Activated CD4-positive, alpha-beta T cell treated with anti-CD3 and anti-CD28 coated beads, Interleukin-2, amount 50 U/mL, for 24 hours (primary cell): ENCODE measurements at places on chromosomes 4 and X.

DNA sequence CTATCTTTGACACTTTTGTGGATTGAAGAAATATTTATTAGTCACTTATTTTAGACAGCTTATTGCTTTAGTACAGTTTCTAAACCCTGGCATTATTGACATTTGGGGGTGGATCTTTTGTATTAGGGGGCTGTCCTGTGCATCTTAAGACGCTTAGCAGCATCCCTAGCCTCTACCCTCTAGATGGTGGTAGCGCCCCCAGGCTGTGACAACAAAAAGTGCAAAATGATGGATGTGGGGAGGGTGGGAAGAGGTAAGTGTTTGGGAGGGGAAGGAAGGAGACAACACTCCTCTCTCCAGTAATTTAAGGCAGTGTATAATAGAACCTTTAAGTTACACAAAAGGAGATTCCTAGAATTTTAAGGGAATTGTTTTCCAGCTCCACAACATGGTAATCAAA, 1210.6 kb downstream of the C4orf33 start:
- DNase-seq = no peak

GRCh38 chr4:102387552-102388150, 42.4 kb upstream of the SLC39A8 start:
- no peak for DNase-seq

DNA sequence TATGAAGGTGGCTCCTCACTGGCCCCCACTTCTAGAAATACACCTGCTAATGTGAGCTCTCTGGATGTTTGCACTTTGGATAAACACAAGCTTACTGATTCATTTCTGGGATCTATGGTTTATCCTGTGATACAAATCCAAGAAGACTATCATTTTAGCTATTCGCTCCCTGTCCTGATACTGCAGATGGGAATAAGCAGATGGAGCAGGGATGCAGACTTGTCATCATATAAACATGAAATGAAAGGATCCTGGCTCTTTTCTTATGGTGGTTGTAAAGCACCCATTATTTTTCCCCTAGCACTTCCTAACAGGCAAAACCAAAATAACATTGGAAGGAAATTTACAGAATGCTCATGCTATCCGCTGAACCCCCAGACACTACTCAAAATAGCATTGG, 162.9 kb upstream of the NOCT start:
- DNase-seq = no peak

- DNase-seq = no peak
Measured at GRCh38 chr4:31715302-31715701, 995.1 kb downstream of the PCDH7 start.

GRCh38 chrX:32370456-32371205, 840.7 kb downstream of the DMD start:
- DNase-seq = no peak

GRCh38 chrX:44223150-44223549, 120.3 kb downstream of the EFHC2 start:
- no peak for DNase-seq

DNA sequence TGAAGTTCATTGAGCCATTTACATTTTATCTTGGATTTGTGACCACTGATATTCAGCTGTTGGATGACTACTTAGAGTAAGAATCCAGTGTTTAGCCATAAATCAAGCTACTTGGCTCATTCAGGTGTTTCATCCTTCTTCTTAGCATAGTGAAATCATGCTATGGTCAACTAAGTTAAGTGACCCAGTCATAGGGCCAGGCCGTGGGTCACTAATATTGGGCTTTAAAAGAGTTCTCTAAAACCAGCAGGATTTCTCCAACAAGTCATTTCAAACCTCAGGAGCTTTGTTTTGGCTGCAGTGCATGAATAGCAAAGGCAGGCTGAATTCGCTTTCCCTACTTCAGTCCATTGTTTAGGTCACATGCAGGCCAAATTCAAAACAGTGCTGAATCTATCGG, 181.0 kb downstream of the MAML3 start:
- DNase-seq = no peak

GRCh38 chr4:124427095-124427767, 285.3 kb downstream of the ANKRD50 start:
- no peak for DNase-seq

GRCh38 chr4:47373174-47373573, 90.3 kb downstream of the COMMD8 start:
- DNase-seq = no peak

DNA sequence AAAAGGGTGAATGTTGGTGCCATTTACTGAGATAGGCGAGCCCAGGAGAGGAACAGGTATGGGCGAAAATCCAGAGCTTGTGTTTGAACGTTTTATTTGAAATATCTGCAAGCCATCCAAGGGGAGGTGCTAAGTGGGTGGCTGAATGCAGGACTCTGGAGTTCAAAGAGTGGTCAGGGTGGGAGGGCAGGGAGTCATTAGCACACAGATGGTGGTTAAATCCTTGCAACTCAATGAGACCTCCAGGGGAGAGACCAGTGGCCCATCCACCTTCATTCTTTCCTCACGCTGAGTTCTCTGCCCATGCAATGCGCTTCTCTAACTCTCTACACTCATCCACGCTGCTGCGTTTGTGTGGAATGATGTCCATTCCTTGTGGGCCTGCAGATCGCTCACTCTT, 101.1 kb downstream of the VCX3B start:
- DNase-seq = no peak

GRCh38 chrX:19683358-19683757, 168.1 kb upstream of the MAP3K15 start:
- DNase-seq = no peak

GRCh38 chrX:40209951-40210617, 112.3 kb upstream of the BCOR start:
- DNase-seq = no peak

- DNase-seq = no peak
Measured at GRCh38 chr4:120692964-120693363, 229.6 kb downstream of the PRDM5 start.

DNA sequence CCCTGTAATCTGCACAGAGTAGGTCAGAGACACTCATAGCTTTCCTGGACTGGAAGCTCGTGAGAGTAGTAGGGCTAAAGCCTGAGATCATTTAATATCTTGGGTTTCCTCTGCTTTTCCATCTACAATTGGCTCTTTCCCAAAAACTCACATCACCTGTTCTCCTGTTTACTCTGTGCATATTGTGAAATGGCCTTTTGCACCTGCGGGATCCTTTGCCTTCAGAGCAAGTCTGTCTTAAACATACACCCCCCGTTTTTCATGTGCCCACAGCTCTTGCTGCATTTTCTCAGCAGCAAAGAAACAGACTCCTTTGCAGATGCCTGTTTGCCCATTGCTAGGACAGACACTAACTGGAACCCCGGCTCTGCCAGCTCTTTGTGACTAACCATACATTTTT, 608.3 kb upstream of the PCDH10 start:
- no peak for DNase-seq

DNA sequence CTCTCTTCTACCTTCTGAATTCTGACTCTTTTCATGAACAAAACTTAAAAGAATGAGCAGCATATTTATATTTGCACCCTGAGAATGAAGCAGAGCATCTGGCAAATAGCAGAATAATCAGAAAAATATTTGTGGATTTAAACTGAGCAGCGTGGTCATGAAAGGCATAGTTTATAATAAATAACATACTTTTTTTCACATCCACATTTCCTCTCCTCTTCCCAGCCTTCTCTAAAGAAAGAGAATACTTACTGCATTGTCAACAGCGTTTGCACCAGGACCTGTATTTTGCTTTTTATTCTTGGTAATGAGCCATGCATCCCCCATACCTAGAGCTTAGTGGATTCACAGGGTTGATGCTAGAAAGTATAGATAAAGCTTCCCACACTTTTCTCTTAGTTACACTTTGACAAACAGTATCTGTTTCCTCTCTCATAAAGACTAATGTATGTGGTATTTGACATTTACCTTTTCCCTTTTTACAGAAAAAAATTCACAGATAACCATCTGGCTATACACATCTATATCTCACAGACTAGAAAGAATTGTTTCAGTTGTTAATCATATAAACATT, 131.5 kb downstream of the PRSS12 start:
- DNase-seq = no peak

GRCh38 chrX:108732630-108733321, 3.6 kb downstream of the IRS4 start:
- no peak for DNase-seq

GRCh38 chrX:148611993-148612392, 111.6 kb downstream of the AFF2 start:
- DNase-seq = no peak

- DNase-seq = no peak
Measured at GRCh38 chrX:107324493-107325310, 118.3 kb downstream of the DNAAF6 start.

GRCh38 chr4:118850488-118851173, 14.7 kb upstream of the SEC24D start:
- no peak for DNase-seq

GRCh38 chrX:109345856-109346255, 136.0 kb downstream of the GUCY2F start:
- DNase-seq = no peak

- no peak for DNase-seq
Measured at GRCh38 chr4:107261241-107261874, 225.2 kb upstream of the DKK2 start.

DNA sequence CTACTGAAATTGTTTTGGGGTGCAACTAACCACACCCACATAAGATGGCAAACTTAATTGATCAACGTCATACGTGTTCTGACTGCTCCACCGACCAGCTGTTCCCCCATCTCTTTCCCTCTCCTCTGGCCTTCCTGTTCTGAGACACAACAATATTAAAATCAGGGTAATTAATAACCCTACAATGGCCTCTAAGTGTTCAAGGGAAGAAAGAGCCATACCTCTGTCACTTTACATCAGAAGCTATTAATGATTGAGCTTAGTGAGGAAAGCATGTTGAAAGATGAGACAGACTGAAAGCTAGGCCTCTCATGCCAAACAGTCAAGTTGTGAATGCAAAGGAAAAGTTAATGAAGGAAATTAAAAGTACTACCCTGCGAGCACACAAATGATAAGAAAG, 173.9 kb upstream of the FTHL17 start:
- DNase-seq = no peak

- DNase-seq = no peak
Measured at GRCh38 chr4:168585168-168586091, 88.6 kb downstream of the PALLD start.

- DNase-seq = no peak
Measured at GRCh38 chr4:100362366-100362765, 155.5 kb downstream of the EMCN start.

DNA sequence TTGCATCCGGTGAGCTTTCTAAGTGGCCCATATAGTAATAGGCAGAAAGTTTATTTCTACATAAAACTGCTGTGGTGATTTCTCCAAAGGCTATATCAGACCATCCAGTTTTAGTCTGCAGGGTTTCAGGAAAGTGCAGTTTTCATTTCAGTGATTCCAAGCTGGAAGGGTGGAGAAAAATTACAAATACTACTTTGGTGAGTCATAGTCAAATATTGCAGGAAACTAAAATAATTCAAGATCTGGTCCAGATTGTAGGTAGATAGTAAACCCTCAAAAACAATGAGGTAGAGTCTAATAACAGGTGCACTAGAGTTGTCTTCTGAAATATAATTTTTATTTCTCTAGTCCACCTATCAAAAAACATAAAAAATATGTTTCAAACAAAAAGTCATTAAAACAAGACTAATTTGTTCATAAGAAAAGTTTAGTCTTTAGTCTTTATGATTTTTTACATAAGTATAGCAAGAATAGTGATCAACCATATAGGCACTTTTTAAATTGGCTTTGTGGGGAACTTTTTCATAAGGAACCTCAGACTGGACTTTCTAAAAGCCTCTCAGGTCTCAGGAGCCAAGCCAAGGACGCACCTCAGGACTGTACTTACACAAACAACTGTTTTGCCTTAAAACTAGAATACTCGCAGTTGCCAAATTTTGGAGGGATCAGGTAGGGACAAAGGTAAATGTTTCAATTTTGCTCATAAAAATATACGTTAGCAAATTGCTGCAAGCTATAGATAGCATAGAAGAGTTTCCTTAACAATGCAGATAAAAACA, 101.8 kb upstream of the TLR3 start:
- DNase-seq = no peak

DNA sequence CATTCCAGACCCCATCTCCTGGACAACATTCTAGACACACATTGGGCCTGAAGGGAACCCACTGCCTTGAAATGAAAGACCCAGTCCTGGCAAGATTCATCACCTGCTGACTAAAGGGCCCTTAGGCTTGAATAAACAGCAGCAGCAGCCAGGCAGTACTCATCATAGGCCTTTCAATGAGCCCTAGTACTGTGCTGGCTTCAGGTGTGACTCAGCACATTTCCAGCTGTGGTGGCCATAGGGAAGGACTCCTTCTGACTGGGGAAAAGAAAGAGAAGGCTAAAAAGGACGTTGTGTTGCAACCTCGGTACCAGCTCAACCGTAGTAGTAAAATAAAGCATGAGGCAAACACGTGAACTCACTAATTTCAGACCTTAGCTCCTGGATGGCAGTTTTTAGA, 344.0 kb downstream of the ACTRT1 start:
- no peak for DNase-seq

- DNase-seq = no peak
Measured at GRCh38 chr4:94766856-94767255, 9.1 kb downstream of the BMPR1B start.

- no peak for DNase-seq
Measured at GRCh38 chrX:2547736-2548135, 47.0 kb upstream of the DHRSX start.

GRCh38 chrX:131837325-131837724, 185.8 kb upstream of the STK26 start:
- DNase-seq = no peak

DNA sequence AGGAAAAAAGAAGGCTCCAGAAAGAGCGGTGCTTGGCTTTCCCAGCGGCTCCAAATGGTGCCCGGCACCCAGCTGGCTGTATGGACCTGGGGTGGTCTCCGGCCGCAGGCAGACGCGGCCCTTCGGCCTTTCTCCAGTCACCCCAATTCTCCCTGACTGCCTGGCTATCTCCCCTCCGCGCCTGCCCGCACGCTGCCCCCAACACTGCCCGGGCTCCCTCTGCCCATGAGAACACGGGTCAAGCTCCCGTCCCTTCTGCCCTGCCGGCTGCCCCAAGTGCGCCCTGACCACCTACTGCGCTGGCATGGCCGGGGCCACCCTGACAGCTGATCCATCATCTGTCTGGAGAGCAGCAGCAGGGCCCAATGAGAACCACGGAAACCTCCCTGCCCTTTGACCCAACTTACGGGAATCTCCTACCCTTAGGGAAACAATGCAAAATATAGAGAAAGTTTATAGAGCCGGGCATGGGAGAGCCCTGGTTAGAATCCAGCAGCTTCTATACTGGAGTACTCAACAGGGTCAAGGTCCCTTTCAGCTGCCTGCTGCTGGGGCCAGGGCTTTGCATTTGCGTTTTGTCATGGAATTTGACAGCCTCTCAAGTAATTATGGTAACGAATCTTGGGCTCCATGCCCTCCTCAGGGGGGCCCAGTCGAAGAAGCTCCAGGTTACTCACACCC, 1.2 kb upstream of the FAM3A start:
- DNase-seq = no peak

GRCh38 chr4:129254126-129254525, 158.2 kb downstream of the C4orf33 start:
- no peak for DNase-seq
